ENCODE measurements at places on chromosomes 6 and 20. TPM values are rescaled to one million over a fixed set of nuclear protein-coding genes. Genes with fewer than 3 reads are reported as not detected.

F13A1 gene
- total RNA-seq = not detected

SCP2D1 gene
- total RNA-seq = not detected

LST1 gene
- total RNA-seq = 0.48 TPM

EPPIN gene
- not detected for total RNA-seq

DDO gene
- not detected for total RNA-seq

ASIP gene
- not detected for total RNA-seq

PKIB gene
- total RNA-seq = 0.33 TPM

MCCD1 gene
- total RNA-seq = not detected

FAM83D gene
- 16.0 TPM for total RNA-seq

CCN6 gene
- not detected for total RNA-seq

LY86 gene
- total RNA-seq = not detected

PRDM13 gene
- not detected for total RNA-seq

MBOAT1 gene
- 3.3 TPM for total RNA-seq

NUS1 gene
- total RNA-seq = 21.2 TPM

BANF2 gene
- not detected for total RNA-seq

LY6G6D gene
- not detected for total RNA-seq

ZNF311 gene
- 0.33 TPM for total RNA-seq

CST7 gene
- total RNA-seq = not detected

HSPA12B gene
- 11.1 TPM for total RNA-seq

RFX6 gene
- not detected for total RNA-seq

PPP2R5D gene
- 50.3 TPM for total RNA-seq

HLA-DRB1 gene
- total RNA-seq = 0.10 TPM

C20orf141 gene
- total RNA-seq = not detected

RIPOR3 gene
- not detected for total RNA-seq

RAB32 gene
- total RNA-seq = 79.6 TPM

CCDC170 gene
- total RNA-seq = under 0.01 TPM

CLVS2 gene
- not detected for total RNA-seq

CST3 gene
- 164 TPM for total RNA-seq

TSHZ2 gene
- total RNA-seq = 0.98 TPM

CCM2L gene
- 16.7 TPM for total RNA-seq

POM121L2 gene
- total RNA-seq = not detected

EDN1 gene
- total RNA-seq = 379 TPM

FOXF2 gene
- 0.10 TPM for total RNA-seq

GGTLC1 gene
- not detected for total RNA-seq

SLPI gene
- total RNA-seq = not detected

TM9SF4 gene
- total RNA-seq = 51.1 TPM

TMC2 gene
- total RNA-seq = not detected
